CD4-positive, alpha-beta T cell treated with Interleukin-15 for 4 hours (primary cell): ENCODE measurements at places on chromosomes 11 and 22.

DNA sequence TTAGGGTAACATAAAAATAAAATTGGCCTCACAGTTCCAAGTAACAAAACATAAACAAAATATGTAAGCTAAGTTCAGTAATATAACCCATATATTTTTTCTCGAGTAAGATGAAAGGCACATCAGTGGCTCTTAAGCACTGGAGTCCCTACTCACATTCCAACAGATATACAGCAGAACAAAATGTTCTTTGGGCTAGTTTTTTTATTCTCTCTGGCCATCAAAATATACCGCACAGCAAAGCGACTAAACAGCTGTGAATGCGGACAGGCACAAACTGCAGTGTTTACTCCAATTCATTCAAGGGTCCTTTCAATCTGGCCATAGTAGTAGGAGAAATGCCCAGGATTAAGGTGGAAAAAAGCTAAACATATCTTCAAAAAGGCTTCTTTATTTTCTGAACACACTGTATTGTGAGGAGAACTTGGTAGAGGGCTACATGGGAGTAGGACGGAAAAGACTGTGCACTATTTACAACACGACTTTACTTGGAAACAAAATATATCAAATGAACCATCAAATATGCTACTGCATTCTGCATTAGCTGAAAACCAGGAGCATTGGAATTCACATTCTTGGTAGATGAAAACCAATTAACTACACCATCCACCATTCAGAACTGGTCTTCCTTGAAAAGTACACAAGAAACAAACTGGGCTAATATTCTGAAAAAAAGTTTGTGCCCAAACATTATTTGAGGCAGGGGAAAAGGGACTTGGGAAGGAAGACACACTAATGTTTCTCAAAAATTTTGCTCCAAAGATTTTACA, 4.4 kb downstream of the CDON start:
- no peak for DNase-seq

DNA sequence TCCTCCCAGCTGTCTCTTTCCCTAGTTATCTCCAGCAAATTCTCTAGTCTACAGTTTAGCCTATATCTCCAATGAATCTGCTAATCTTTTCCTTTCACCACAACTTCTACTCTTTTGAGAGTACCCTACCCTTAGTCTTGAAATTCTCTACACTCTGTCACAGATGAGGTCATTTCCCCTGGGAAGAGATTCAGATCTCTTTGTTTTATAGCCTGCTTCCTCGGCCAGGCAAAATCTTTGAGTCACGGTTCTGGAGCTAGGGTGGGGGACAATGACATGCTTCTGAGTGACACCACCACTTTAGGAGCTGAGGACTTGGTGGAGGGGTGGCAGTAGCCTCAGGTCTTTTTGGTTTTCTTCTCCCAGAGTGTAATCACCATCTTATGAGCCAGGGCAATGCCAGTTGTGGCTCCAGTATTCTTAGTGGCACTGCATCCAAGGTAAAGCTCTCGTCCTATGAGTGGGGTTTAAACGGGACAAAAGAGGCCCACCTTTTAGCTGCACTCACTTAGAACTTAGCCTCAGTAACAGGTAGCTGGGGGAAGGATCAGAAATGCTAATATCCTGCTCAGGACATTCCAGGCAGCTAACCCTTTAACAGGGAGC, 98.5 kb upstream of the RRM1 start:
- DNase-seq = no peak

GRCh38 chr11:62472063-62472884, 53.4 kb downstream of the SCGB1A1 start:
- DNase-seq = no peak

DNA sequence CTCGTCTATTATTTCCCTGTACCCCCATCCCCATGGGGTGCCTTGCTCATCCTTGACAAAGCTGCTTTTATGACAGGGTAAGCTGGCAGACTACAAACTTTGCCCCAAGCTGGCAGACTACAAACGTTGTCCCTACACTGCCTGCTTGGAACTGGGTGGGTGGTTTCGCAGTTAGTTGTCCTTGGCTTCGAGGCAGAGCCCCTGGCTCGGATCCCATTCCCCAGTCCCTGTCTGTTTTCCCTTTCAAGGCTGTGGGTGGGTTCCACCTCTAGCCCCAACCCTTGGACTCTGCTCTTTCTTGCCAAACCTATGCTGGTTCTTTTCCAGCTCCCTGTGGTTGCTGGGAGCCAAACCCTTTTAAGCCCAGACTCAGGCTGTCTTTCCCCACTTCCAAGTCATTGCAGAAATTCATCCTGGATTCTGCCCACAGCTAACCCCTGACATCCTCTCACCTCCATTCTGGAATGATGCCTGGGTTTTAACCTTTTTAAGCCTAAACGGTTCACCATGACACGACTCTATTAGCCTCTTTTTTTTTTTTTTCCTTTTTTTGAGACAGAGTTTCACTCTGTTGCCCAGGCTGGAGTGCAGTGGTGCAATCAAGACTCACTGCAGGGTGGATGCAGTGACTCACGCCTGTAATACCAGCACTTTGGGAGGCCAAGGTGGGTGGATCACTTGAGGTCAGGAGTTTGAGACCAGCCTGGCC, 9.2 kb upstream of the RBM14 start:
- no peak for DNase-seq
